ENCODE measurements at places on chromosomes 6 and 20.

- DNase-seq, result no peak
These were observed 17.8 kb upstream of the CST9L start for GRCh38 chr20:23585808-23586734.

- no peak for DNase-seq
These were observed 64.9 kb upstream of the BHLHE23 start for GRCh38 chr20:63071541-63072181.

DNA sequence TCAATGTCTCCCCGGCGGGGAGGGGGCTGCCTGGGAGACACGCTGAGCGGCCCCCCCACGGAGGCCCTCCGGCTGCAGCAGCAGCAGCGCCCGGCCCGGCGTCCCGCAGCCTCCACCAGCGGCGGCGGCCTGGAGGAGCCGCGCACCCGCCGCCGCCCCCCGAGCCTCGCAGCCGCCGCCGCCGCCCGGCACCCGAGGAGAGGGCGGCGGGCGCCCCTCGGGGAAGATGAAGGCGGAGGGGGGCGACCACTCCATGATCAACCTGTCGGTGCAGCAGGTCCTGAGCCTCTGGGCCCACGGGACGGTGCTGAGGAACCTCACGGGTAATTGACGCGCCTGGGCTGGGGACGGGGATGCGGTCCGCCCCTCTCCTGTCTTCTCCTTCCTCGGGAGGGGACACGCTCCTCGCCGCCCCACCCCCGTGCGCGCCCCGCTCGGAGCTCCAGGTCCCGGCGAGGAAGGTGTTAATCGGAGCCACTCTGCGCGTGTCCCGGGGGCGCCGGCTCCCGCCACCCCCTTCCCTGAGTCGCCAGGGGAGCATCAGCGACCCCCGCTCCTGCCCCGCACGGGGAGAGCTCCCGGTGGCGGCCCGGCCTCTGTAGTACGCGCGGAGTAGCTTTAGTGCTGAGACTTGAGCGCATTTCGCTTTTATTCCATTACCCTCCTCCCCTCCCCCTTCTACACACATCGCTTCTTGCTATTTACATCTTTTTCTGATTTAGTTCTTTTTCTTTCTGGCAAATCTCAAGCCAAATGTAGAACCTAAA, 686 bp downstream of the TMEM170B start:
- no peak for DNase-seq

DNA sequence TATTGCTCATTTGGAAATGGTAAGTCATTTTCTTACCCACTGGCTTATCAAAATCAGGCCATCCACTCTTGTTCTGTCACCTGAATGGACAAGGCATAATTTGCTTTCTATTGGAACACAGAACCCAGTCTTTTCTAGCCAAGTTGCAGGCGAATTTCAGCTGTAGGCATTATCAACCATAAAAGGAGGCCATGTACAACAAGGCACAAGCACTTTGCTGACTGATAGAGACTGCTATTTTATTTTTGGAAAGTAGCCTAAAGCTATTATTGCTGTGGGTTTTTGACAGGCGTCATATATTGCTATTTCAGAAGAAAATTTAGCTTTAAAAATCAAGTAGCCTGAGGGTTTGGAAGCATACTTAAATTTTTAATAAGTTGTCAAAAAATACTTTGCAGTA, 344.2 kb downstream of the HDGFL1 start:
- no peak for DNase-seq

DNA sequence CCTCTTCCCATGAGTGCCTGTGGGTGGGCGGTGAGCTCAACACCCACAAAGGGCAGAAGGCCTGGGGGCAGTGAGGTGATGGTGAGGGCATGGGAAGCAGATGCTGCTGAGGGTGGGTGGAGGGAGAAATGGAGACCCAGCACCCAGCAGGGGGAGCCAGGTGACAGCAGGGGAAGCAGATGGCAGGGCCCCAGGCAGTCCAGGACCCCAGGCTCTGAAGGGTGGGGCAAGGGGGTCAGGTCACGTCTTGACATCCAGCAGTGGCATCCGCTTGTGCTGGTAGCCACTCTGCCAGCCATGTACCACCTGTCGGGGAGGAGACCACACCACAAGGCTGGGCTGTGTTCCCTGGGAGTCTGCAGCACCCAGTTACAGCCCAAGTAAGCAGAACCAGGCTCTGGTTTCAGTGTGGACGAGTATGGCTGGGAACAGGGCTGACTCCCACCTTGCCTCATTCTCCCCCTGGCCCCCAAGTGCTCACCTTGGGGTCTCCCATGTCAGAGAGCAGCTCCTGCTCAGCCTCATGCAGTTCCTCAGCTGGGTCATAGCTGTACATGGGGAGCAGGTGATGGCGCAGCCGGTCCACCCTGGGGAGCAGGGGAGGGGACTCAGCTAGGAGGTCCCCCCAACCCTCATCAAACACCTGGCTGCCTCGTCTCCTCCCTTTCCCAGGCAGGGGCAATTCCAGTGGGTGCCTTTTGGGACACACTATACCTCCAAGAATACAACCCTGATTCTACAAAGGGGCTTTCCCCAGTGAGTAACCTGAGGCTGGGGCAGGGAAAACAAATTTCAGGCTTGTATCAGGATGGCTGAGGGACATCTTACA, 2.0 kb downstream of the SMIM29 start:
- no peak for DNase-seq

DNA sequence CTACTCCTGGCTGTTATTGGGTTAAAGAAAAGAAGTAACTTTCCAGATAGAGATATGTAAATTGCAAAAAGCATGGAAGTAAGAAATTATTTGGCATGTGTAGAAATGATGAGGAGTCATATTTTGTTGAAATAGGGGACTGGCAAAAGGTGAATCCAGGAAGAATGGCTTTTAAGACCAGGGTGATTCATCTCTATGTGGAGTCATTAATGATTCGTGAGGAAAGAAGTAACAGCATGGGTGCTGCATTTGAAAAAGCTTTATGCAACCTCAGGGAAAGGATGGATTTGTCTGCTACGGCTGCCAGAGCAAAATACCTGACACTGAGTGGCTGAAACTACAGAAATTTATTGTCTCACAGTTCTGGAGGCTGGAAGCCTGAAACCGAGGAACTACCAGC, 14.8 kb upstream of the SYNE1 start:
- no peak for DNase-seq

- no peak for DNase-seq
These were observed 103.4 kb upstream of the PDE10A start for GRCh38 chr6:165766457-165766856.

GRCh38 chr20:31705598-31706597, 16.8 kb downstream of the BCL2L1 start:
- no peak for DNase-seq

- DNase-seq, result no peak
These were observed 204.8 kb downstream of the TPBG start for GRCh38 chr6:82568290-82568993.

- DNase-seq, result no peak
These were observed 148.7 kb upstream of the TCF21 start for GRCh38 chr6:133740218-133740617.

DNA sequence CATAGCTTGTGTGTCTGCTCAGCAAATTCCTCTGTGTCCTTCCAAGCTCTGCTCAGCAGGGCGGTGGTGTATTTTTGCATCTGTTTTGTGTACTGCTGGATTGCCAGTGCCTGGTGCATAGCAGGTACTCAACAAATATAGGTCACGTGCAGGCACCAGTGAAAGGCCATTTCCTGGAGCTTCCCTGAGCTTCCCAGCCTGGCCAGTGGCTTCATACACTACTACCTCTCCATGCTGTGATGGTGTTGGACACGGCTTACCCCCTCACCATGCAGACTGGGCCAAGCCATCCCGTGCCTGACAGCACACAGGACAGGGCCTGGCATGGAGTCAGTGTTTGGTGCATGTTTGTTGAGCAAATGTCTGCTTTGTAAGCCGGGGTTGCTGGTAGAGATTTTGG, 7.7 kb upstream of the PHACTR3 start:
- no peak for DNase-seq

GRCh38 chr20:19928328-19929011, 88.7 kb upstream of the NAA20 start:
- no peak for DNase-seq

GRCh38 chr6:43923376-43924221, 153.6 kb downstream of the VEGFA start:
- DNase-seq, result no peak
